ENCODE measurements at places on chromosomes 6 and 20.

- DNase-seq, result no peak
These were observed 1513.4 kb upstream of the DEFB115 start for GRCh38 chr20:29744071-29744470.

DNA sequence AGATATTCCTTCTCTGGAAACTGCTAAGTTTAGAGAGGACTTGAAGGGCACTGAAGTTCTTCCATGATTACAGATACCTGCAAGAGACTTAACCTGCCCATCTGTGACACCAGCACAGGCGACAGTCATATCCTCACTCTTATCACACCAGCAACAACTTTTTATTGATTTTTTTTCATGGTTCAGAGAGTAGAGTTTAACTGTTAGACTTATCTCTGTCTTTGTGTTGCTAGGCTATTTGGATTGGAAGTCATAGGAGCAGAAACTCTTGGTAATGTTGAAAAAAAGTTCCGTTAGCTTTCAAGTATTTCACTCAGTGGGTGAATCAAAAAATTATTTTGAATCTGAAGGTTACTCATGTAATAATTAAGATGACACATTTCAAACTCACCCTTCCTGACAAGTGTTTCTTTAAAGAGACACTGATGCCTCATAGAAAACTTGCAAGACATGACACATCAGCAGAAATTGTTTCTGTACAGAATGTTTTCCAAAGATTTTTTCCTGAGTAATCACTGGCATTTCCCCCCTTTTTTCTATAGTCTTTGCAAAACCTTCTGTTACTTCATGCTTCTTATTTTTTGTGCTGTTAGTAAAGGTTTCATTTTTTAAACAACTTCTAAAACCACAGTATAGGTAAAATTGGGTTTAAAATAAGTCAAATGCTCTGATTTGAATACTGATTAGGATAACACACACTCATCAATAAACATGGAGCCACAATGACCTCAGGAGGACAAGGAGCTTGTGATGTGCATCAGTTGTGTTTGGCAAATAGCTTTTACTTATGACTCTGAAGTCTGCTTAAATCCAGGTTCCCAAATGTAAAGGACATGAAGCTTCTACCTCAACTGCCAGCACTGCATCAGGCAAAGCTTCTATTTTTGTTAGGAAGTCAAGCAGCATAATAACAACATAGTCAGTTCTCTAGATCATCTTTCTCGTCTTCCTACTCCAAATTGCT is 252.9 kb upstream of the MAN1A1 start:
- DNase-seq, result no peak

- DNase-seq, result no peak
These were observed 120.2 kb upstream of the RNF24 start for GRCh38 chr20:4135385-4136077.

GRCh38 chr6:161418463-161418945 is 144.6 kb upstream of the AGPAT4 start:
- DNase-seq, result no peak

- DNase-seq, result no peak
These were observed 1.8 kb upstream of the WRNIP1 start for GRCh38 chr6:2763345-2763841.

- DNase-seq, result no peak
These were observed 137.2 kb upstream of the ADGRB3 start for GRCh38 chr6:68497927-68498326.

GRCh38 chr6:166435574-166435973 is 52.8 kb upstream of the MPC1 start:
- peak; percentile 18 for DNase-seq

DNA sequence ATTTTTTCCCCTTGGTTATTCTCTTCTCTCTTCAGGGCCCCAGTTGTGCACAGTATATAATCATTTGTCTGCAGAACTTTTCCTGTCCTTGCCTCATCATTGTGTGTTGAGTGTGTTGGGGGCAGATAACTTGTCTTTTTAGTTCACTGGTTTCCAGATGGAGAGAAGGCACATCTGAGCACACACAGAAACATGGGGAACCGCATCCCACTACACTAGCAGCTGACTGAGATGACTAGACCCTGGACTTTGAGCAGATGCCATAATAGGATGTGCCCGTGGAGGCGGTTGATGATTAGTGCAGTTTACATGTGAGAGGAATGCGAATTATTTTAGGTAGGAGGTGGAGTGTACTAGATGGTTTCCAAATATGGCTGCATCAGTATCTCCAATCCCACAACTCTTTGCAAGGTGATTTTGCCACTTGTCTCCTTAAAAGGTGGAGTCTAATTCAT is 26.5 kb upstream of the SH3BGRL2 start:
- DNase-seq, result no peak

- DNase-seq, result no peak
These were observed 11.6 kb upstream of the NQO2 start for GRCh38 chr6:2988094-2988425.

DNA sequence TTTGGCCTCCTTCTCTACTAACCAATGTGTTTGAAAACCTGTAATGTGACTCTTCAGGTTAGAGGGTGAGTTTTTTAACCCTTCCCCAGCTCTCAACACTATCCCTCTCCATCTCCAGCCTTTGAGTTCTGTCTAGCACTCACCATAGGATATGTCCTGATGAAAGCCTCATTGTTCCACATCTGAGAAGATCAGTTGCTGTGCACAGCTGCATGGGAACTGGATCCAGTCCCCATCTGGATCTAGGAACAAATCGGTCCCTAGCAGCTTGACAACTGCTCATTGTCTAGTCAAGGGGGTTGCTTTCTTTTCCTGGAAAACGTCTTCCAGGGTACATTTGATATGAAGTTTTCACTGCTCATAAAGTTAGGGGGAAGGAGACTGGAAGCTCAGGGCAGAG is 45.4 kb upstream of the AGPAT4 start:
- DNase-seq, result no peak

DNA sequence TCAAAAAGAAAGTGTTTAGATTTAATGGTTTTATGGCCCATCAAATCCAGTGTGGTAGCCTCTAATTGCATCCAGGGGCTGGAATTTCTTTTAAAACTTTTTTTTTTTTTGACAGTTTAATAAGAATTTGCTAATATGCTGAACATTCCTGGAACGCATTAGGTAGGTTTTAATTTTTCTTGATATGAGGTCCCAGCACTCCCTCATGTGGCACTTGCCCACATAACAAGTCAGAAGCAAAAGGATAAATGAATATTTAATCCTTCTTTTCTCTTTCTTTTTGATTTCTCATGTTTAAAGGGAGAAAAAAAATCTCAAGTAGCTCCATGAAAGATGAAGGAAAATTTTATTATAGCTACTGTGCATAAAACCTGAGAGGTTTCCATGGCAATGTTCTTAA is 13.5 kb downstream of the HAO1 start:
- DNase-seq, result no peak

GRCh38 chr20:2261046-2261485 is 34.7 kb upstream of the TGM3 start:
- DNase-seq, result no peak

GRCh38 chr6:72825315-72825911 is 203.5 kb downstream of the KCNQ5 start:
- DNase-seq, result no peak

DNA sequence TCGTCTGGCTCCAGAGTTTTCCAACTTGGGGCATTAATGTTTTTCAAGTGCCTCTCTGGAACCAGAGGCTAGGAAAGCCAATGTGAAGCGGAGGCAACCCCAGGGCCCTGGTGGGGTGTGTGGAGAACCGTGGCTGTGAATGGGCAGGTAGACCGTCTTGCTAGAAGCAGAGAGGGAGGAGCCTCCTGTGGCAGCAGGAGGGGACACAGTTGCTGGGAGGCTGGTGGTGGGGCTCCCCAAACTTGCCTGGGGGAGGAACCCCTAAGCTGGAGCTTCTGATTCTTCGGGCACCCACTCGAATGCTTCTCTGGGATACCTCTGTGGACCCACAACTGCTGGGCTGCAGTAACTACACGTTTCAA is 65.3 kb upstream of the APCDD1L start:
- no peak for DNase-seq

DNA sequence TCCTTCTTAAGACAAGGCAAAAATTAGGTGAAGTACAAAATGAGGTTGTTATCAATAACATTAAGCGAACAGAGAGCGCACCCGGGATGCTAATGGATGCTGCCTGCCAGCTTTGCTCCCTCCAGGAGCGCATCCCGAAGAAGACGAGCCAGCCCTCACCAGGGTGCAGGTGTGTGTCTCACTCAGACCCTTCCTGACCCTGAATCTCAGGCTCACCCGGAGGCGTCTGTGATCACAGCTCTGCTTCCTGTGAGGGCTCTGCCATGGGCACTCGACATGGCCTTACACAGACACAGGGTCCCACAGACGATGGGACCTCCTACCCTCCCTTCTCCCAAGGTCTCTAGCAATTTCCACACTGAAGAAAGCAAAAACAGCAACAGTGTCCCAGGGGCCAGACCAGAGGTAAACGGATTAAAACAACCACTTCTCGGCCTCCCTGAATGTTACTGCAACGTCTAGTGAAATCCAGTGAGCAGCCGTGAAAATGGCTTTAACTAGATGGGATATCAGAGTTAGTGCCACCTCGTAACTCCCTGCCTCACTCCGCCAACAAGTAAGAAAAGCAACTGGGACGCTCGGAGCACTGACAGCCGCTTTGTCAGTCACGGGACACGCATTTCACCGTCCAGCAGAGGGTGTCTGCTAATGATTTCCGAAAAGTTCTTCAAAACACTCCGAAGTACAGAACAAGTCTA is 11.7 kb downstream of the ZBTB46 start:
- DNase-seq, result no peak

DNA sequence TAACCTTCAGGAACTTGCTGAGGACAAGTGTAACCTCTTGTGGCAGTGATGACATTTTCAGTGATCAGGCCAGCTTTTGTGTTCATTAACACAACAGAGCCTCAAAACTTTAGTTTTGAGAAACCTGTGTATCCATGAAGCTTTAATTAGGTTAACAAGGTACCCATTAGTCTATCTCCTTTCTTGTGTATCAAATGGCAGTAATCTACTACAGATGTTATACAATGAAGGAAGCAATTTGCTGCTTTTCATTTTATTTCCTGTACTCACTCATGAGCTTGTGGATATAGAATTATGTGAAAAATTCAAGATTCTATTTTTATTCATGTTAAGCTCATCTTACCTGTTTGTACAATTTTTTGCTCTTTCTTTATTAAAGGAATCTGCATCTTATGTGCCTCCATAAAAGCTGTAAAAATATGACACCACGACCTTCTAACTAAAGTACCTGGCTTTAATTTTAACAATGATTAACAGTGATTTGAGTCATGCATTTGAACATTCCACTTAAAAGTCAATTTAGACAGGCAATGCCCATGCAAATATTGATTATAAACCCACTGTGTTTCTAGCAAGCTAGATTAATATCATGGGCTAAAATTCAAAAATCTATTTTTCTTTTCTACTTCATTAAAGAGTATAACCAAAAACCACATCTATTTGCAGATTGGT is 897.3 kb downstream of the KIF16B start:
- DNase-seq, result no peak

GRCh38 chr6:712805-713204 is 19.9 kb upstream of the EXOC2 start:
- no peak for DNase-seq

Measured in activated naive CD4-positive, alpha-beta T cell (primary cell).